Cardiac septum (tissue), 1 donor: ENCODE measurements at places on chromosomes 3 and 15. TPM values are rescaled to one million over a fixed set of nuclear protein-coding genes. Genes with fewer than 3 reads are reported as not detected.

COPS2 gene
- total RNA-seq = 71.6 TPM

MEIS2 gene
- total RNA-seq = 40.3 TPM

RHOV gene
- 0.13 TPM for total RNA-seq

FBXL22 gene
- total RNA-seq = 23.1 TPM

MYNN gene
- 11.6 TPM for total RNA-seq

GADL1 gene
- 0.62 TPM for total RNA-seq

KBTBD13 gene
- 3.3 TPM for total RNA-seq

FHIT gene
- 16.6 TPM for total RNA-seq

RBSN gene
- total RNA-seq = 24.1 TPM

RETNLB gene
- not detected for total RNA-seq

ZNF280D gene
- 34.7 TPM for total RNA-seq

IMPG2 gene
- 0.38 TPM for total RNA-seq

RGMA gene
- 16.5 TPM for total RNA-seq

ACTRT3 gene
- total RNA-seq = 0.57 TPM

ZNF80 gene
- not detected for total RNA-seq
